ENCODE measurements at places on chromosomes 11 and 22.

DNA sequence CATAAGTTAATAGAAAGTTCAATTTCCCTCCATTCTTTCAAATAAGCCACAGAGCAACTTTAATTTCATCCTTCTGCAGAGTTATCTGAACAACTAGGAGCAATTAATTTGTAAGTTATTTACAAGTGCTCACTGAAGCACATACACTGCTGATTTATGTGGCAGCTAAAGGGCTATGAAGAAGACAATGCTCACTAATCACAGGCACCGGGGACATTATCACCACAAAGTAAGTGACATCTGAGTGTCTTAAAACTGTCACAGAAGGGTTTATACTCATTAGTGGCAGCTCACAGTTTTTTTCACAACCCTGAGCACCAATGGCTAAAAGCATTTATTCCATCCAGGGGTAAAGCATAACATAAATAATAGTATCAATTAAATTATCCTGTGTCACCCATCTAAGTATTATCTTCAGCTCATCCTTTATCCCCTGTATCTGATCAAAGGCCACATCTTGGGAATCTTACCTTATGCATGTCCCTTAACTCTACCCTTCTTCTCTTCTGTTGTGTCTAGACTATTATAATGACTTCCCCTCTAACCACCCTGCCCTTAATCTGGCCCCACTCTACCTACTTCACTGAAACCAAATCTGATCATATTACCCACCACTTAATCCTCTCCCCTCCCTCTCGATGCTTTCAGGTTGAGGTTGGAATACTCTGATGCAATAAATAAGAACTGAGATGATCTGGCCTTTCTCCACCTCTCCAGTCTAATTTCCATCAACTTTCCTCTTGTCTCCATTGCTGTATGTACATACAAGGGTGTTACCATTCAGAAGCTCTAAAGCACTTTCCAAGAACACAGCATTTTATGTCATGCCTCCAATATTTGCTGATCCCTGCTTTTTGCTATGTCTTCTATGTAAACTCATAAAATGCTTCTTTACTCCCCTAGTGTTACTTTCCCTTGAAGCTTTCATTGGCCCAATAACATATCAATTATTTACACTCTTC, 252.7 kb downstream of the CASP12 start:
- DNase-seq, result no peak

DNA sequence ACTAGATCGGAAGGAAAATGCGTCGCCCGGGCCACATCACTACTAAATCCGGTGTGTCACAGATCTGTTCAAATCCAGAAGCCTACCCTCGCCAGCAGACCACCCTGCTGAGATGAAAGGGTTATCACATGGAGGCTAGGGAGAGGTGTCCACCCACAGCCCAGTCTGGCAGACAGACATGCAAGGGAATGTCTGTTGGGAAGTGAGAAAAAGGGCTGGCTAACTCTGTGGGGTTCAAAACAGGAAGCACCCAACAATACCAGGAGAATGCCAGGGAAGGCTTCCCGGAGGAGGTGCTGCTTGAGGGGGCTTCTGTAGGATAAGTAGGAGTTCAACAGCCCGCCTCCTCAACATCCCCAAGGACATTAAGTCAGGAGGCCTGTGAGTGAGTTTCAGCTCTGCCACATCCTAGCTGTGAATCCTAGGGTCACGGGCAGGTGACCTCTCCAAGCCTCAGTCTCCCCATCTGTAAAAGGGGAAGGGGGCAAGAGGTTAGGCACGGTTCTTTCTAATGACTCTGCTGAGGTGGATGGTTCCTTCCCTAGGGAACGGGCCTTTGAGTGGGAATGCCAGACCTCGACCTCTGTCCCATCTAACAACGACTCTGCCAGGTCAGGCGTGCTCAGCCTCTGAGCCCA, 1.1 kb downstream of the TPST2 start:
- no peak for DNase-seq

DNA sequence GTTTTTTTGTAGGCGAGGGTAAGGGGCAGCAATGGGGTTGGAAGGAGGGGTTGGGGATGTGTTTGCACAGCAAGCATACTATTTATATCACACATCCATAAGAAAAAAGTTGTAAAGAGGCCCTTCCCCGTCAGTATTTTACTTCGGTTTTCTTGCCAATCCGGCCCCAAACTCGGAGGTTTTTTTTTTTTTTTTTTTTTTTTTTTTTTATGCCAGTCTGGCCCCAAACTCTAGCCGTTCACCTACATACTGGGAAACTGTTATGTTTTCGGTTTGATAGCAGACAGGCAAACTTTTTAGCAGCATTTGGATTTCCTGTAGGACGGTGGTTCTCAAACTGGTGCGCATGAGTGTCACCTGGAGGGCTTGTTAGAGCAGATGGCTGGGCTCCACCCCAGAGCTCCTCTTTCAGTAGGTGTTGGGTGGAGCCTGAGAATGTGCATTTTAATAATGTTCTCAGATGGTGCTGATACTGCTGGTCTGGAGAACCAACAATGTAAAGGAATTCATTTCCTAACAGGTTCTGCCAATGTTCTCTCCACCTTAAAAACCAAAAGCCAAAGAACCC, 76.5 kb upstream of the ZBED5 start:
- DNase-seq, result no peak

GRCh38 chr22:19703869-19704268, 10.4 kb upstream of the SEPTIN5 start:
- DNase-seq, result no peak

DNA sequence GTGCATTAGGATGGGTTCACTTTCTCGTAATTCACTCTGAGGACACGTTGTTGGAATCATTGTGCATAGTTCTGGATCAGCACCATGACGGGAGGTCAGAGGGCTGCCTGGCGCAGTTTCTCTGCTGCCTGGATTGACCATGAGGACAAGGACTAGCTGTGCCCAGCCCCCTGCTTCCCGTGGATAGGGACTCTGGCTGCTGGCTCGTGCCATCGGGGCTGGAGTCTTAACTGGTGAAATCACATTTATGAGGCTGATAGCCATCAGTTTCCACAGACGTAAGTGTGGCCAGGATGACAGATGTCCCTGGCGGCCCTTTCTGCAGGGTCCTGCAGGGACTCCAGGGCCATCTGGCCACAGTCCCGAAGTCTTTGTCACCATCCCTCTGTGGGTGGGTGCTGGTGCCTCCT, 24.1 kb upstream of the GRAMD4 start:
- DNase-seq, result peak; percentile 85

GRCh38 chr11:83827940-83828554, 541.9 kb upstream of the CCDC90B start:
- DNase-seq, result peak; percentile 24

DNA sequence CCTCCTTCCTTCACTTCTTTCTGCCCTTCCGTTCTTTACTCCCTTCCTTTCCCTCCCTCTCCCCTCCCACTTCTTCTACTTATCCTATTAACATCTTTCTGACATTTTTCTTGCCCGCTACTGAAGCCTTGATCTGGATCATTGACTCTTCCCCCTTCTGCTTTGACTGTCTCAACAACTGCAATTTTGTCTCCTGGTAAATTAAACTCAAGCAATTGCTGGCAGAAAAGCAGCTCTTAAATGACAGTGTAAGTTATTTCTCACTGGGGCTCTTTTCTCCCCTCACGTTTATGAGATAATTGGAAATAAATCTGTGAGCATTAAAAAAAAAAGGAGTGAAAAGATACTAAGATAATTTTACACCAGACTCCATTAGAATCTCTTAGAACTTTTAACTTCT, 120.0 kb downstream of the SLC17A6 start:
- no peak for DNase-seq
